A549 treated with GW870086 at 1 μM for 4 hours (cell line): ENCODE measurements at places on chromosomes 3 and 15. TPM values are rescaled to one million over a fixed set of nuclear protein-coding genes. Genes with fewer than 3 reads are reported as not detected.

The COLQ gene
- total RNA-seq, result 0.23 to 0.65 TPM (median 0.26 TPM) in 5 replicates

The IL12A gene
- total RNA-seq, result 0.61 to 1.2 TPM (median 0.98 TPM) in 5 replicates

The OCA2 gene
- total RNA-seq, result 0.18 to 0.63 TPM (median 0.23 TPM) in 5 replicates

The GOLGA6L7 gene
- not detected in 5 replicates for total RNA-seq

The ZFYVE19 gene
- 15.2 to 18.6 TPM (median 17.4 TPM) in 5 replicates for total RNA-seq

The UROC1 gene
- not detected in 5 replicates for total RNA-seq

The SMAD6 gene
- total RNA-seq, result 21.0 to 27.4 TPM (median 25.1 TPM) in 5 replicates

The FBXW12 gene
- not detected in 5 replicates for total RNA-seq

The ETV5 gene
- 21.3 to 29.5 TPM (median 26.8 TPM) in 5 replicates for total RNA-seq

The PRTG gene
- 8.4 to 11.6 TPM (median 10.3 TPM) in 5 replicates for total RNA-seq

The TJP1 gene
- total RNA-seq, result 65.6 to 89.3 TPM (median 82.0 TPM) in 5 replicates

The DAPK2 gene
- total RNA-seq, result 4.2 to 5.4 TPM (median 4.8 TPM) in 5 replicates
